ENCODE measurements at places on chromosomes 6 and 20.

DNA sequence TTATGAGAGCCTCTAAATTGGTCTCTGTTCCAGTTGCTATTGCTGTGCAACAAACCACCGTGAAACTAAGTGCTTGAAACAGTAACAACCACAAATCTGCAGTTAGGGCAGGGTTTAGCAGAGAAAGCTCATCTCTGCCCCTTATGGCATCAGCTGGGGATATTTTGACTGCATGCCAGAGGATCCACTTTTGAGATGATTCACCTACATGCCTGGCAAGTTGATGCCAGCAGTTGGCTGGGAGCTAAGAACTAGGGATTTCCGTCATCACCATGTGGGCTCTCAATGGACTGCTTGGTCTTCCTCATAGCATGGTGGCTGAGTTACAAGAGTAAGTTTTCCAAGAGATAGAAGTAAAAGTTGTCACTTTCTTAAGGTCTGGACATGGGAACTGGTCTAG lies 35.1 kb downstream of the PLCB4 start:
- DNase-seq, result no peak

GRCh38 chr6:3339811-3340210 lies 81.1 kb downstream of the PSMG4 start:
- DNase-seq, result no peak

DNA sequence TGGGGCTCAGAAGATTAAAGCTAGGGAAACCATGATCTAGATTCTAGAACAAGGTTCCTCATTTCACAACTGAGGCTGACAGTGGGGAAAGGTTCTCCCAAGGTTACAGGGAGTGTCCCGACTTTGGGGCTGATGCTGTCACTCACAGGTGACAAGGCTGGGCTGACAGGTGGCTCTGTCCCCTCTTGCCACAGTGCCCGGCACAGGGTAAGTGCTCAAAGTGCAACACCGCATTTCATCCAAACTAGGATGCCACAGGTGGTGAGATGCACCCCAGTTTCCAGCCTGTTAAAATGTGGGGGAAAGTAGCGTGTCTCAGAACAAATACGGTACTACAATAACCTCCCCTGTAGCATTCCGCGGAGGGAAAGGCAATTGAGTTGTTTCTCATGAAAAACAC lies 7.8 kb downstream of the ZBP1 start:
- no peak for DNase-seq

DNA sequence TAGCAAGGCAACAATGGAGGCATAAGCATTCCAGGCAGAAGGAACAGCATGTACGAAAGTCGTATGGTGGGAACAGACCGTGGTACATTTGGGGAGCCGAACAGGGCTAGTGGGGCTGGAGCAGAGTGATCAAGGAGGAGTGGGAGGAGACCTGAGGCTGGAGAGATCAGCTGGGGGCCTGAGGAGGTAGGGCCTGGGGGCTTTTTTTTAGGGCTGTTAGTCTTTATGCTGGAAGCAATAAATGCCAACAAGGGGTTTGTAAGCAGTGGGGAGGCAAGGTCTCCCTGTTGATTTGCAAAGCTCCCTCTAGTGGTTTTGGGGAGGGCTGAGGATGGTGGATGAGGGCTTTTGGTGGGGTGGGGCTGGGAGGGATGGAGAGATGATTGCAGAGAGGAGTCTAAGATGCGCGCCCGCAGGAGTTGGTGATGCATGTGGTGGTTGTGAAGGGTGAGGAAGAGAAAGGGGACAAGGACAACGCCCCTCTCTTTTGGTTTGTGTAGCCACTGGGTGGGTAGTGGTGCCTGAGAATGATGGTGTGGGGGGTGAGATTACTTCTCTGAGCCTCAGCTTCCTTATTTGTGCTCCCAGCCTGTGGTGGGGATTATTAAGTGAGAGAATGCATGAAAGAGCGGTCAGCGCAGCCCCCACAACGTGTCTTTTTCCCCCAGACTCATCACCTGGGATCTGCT lies 74.1 kb upstream of the TOX2 start:
- DNase-seq, result no peak

DNA sequence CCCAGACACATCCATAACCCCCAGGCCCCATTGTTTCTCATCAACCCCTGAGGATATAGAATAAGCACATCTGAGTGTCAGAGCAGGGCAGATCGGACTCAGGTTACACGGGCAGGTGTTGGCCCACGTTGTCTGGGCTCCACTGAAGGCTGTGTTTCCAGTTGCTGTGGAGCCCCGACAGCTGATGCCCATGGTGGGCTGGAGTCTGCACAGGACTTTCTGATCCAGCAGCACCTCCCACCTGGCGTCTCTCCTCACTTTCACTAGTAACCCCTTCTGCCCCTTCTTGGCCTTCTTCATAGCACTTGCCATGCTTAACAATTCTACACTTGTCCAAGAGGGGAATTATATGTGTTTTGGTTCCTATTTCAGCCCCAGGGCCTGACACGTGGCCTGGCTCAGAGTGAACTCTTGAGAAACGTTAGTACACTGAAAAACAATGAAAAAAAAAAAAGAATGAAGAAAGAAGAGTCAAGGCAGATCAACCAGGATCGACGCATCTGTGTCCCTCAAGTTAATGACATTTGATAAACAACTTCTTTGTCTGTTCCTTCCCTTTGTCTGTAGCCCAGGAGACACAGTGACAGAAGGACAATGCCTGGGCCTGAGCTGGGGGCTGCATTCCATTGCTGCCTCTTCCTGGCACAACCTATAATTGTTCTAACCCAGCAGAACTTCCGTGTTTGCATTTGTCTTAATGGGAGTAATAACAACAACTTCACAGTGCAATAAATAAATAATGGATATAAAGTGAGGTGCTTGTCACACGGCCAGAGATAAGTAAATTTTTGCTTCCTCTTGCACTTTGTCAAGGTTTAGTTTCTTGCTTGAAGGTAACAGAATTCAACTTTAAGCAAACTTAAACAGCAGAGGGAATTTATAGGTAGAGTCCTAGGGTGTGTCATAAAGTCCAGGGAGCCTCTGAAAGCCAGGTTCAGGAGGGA lies 224.2 kb upstream of the SSTR4 start:
- no peak for DNase-seq

DNA sequence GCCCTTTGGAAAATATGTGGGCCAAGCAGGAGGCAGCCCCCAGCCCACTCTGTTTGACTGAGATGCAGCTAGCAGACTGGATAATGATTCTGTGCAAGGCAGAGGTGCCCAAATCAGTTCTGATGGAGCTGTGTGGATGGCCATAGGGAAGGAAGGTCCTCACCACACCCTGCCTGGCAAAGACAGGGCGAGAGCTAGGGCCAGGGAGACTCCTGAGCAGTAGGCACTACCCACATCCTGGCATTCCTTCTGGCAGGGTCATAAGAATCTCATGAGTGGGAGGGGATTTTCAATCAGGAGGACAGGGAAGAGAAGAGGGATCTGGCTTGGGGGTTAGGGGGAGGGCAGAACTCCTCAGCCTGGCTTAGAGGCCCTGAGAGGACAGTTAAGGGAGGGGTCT lies 18.6 kb upstream of the TREM2 start:
- no peak for DNase-seq

DNA sequence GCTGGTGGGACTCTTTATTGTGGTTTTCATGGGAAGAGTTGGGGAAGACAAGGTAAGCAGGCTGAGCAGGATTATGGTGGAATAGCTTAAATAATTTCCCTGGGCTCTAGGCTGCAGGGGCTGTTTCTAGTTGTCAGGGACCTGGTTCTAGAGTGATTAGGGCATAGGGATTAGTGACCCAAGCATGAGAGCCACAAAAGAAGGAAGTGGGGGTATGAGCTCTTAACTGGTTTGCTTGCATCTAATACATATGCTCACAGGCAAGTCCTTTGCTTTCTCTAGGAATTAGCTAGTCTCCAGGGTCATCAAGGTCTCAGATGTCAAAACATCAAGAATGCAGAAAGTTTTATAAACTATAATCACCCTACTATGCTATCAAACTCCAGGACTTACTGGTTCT lies 67.5 kb upstream of the NRN1 start:
- DNase-seq, result no peak

DNA sequence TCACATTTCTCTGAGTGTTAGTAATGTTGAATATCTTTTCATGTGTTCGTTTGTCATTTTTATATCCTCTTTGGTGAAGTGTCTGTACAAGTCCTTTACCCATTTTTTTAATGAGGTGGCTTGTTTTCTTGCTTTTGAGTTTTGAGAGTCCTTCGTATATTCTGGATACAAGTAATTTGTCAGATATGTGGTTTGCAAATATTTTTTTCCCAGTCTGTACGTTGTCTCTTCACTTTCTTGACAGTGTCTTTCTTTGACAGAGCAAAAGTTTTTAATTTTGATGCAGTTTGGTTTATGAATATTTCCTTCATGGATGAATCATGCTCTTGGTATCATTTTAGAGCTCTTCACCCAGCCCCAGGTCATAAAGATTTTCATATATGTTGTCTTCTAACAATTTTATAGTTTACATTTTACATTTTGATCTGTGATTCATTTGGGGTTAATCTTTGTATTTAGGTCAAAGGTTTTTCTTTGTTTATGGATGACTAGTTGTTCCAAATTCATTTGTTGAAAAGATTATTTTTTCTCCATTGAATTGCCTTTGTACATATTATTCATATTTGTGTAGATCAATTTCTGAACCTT lies 152.5 kb downstream of the MRPL14 start:
- no peak for DNase-seq

- DNase-seq, result no peak
Measured at GRCh38 chr6:20117474-20117873, 94.8 kb downstream of the MBOAT1 start.

GRCh38 chr6:6972456-6972855 lies 135.3 kb upstream of the RREB1 start:
- DNase-seq, result no peak

DNA sequence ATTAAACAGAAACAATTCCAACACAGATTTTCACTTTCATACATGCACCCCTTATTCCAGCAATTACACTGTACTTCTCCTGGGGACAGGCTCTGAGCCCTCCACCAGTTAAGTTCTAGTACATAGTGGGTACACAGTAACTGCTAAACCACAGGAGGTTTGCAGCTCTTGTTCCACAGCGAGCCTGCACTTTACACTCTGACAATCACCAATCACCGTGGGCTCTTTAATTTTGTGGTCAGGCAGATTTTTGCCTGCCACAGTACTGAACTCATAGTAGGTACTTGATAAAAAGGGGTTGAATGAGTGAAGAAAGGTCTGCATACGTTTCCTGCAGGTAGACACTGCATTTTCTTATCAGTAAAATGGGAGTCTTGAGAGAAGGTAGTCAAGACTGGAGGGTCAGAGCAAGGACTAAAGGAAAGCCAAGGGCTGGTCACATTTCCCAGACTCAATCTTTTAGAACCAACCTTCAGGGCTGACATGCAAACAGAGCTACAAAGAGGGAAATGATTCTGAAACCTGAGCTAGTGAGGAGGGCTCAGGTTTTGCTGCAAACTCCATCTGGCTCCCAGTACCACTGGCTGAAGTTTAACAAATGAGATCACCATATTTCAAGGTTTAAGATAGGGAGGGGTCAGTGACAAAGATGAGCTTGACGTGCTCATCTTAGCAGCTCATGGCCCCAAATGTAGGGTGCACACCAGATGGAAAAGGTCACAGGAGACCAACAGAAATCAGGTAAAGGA lies 404.6 kb downstream of the BTBD9 start:
- DNase-seq, result no peak

DNA sequence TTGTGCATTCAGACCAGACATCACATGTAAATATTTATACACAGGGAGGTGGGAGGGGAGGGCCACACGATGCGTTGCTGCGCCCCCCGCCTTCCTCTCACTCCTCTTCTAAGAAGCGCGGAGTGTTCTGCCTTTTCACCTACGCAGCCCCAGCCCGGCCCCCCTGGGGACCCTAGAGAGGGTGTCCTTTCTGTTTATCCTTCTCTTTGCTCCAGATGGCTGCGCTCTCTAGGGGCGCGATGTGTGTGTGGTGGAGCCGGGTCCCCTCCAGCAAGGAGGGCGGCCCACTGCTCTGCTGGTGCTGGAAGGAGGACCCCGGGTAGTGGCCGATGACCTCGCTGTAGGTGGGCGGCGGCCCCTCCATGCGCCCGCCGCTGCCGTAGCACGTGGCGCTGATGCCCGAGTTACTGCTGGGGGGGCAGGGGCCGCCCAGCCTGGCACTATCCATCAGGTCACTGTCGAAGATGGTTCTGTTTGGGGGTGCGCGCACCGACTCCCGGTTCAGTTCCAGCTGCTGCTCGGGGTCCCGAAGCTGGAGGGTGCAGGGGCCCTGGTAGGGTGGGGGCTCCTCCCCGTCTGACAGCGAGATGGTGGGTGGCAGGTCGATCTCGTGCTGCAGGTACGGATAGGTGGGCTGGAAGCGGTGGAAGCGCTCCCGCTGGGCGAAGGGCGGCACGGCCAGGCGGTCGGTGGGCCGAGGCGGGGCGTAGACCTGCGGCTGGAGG lies 31.8 kb upstream of the ZBP1 start:
- DNase-seq, result peak; percentile 27

- DNase-seq, result no peak
Measured at GRCh38 chr6:163945808-163946207, 531.3 kb downstream of the QKI start.

DNA sequence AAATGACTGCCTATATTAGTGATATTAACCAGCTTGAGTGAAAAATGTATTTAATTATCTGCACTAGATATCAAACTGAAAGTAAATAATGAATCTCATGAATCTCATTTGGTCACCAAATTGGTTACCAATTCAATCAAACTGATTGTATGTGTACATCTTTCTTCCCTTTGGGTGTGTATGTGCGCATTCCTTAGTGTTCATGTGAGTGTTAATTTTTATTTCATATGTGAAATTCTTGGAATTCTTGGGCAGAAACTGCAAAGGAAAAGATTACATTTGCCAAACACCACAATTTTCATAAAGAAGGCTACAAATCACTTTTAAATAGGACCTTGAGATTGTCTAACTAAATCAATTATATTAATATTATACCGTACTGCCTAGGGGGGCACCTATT lies 648.4 kb upstream of the MARCKS start:
- DNase-seq, result no peak

- no peak for DNase-seq
Measured at GRCh38 chr6:123030282-123030681, 34.2 kb downstream of the CLVS2 start.

DNA sequence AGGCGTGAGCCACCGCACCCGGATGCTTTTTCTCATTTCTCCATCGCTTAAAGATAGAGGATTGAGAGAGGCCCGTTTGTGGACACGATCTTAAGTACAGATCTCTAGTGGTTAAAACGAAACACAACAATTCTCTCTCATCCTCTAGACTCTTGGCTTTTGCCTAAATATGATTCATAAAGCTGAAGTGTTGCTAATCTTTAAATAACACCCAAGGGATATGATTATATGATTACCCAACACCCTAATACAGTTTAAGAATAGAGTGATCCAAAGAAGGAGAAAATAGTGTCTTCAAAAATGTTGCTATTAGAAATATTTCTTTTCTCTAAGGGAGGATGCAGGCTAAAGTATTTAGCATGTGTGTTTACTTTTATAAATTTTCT lies 50.4 kb downstream of the MTHFD1L start:
- no peak for DNase-seq

GRCh38 chr6:73969971-73970970 lies 274.3 kb downstream of the CD109 start:
- no peak for DNase-seq

GRCh38 chr20:57785061-57785460 lies 75.2 kb upstream of the PMEPA1 start:
- no peak for DNase-seq

All from Right ventricle myocardium superior (tissue), 1 donor.